ENCODE measurements at places on chromosomes 3 and 15. TPM values are rescaled to one million over a fixed set of nuclear protein-coding genes. Genes with fewer than 3 reads are reported as not detected.

- no peak for DNase-seq
Measured at GRCh38 chr15:31338318-31338878, 11.8 kb downstream of the KLF13 start.

DNA sequence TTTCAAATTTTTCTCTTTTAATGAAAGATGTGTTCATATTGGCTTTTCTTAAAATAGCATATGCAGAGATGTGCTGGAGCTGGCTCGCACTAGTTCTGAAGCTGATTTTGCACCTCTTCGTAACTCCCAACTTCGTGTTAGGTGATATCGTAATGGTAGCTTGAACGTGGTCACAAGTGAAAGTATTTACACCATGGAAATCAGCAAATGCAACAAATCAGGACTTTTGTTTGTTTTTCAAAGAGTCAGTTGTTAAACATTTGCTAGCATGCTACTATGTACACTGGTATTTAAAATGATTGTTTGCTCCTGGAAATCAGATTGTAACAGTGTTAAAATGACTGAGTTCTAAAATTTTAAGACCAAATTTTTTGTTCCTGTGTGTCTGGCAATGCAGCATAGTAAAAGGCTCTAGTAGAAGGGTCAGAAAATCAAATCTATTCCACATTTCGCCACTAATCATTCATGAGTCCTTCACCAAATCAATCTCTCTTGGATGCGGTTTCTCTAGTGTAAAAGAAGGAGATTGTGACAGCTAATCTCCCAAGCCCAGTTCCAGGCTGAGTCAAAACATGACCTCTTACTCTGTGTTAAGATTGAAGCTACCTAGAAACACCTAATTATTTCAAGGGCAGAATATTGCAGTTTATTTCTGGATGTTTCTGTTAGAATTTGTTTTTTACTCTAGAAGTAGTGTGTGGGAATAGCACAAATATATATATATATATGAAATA is 34.3 kb upstream of the CMC1 start:
- DNase-seq: no peak

DNA sequence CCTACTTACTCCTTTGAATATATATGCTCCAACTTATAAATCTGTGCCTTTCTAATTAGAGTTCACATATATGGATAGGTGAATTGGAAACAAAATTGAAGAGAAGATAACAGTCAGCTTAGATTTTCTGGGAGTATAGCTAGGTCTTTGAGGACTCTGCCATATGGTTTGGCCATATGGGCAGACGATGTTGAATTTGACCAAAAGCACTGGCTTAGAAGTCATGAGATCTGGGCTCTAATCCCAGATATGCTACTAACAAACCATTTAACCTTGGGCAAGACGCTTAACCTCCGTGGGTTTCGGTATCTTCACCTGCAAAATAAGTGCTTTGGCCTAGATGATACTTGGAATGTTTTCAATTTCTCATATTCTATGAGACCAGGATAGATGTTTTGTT is 154.1 kb downstream of the LSAMP start:
- no peak for DNase-seq

GRCh38 chr3:196431181-196432136 is 768 bp downstream of the UBXN7 start:
- no peak for DNase-seq

DNA sequence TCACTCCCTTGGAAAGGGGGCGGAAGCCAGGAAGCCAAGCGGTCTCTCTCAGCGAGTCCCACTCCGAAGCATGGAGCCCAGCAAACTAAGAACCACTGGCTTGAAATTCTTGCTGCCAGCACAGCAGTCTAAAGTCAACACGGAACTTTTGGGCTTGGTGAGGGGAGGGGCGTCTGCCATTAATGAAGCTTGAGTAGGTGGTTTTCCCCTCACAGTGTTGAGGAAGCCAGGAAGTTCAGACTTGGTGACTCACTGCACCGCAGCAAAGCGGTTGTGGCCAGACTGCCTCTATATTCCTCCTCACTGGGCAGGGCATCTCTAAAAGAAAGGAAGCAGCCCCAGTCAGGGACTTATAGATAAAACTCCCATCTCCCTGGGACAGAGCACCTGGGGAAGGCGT is 665.4 kb upstream of the CBLB start:
- DNase-seq: no peak

DNA sequence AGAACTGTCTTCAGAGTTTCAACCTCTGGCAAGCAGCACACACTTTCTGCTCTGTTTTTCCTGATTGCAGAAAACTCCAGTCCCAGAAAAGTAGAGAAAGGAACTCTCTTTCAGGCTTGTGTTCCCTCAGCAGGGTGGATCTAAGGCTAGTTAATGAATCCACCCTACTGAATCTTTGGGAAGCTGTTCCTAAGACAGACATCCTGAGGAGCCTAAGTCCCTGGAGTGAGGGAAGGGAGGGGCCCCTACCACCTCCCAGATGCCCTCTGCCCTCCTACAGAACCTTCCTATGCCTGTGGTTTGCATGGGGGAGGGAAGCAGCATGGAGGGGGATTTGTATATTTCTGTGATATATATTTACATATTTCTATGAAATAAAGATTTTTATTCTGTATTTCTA is 124.4 kb downstream of the ANO10 start:
- no peak for DNase-seq

DNA sequence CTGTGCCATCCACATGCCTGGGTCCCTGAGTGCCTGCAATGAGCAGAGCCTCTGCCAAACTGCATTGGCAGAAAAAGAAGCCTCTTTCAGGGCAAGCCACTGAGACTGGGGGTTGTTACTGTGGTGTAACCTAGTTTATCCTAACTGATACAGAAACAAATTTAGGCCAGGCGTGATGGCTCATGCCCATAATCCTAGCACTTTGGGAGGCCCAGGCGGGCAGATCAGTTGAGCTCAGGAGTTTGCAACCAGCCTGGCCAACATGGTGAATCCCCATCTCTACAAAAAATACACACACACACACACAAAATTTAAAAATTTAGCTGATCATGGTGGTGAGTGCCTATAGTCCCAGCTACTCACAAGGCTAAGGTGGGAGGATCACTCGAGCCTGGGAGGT is 221.6 kb downstream of the TBC1D2B start:
- DNase-seq: no peak

- DNase-seq: peak; percentile 51
Measured at GRCh38 chr3:122918576-122919290, 108.8 kb downstream of the SEMA5B start.

- DNase-seq: no peak
Measured at GRCh38 chr3:122621112-122621511, 43.7 kb downstream of the PARP15 start.

- no peak for DNase-seq
Measured at GRCh38 chr3:130800829-130801228, 54.2 kb upstream of the PIK3R4 start.

- no peak for DNase-seq
Measured at GRCh38 chr3:175346573-175347356, 487.6 kb downstream of the NAALADL2 start.

GRCh38 chr15:77497110-77497737 is 76.5 kb downstream of the HMG20A start:
- DNase-seq: peak; percentile 73

DNA sequence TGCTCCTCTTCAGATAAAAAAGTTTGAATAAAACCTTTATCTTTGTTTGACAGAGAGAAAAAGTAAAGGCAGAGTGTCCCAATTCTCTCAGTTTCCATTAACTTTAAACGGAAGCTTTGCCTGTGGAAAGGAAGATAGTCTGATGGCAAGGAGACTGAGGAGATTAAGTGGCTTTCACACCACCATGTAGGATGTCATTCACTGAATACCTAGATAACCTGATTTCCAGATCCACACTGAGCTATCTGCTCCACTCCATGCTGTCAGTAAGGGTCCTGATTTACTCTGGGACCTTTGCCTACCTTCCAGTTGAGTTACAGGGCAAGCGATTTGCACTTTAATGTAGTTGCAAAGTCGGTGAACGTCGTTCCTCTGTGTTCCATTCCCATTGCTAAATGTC is 233.4 kb upstream of the TBL1XR1 start:
- DNase-seq: no peak

- peak; percentile 83 for DNase-seq
Measured at GRCh38 chr15:41827290-41827879, 507 bp upstream of the JMJD7 start.

- DNase-seq: no peak
Measured at GRCh38 chr15:88563638-88564037, 17.2 kb upstream of the DET1 start.

SHF gene
- total RNA-seq: 26.8 TPM

KCNH8 gene
- total RNA-seq: 15.0 TPM

SLC9A9 gene
- 3.7 TPM for total RNA-seq

SEC61A1 gene
- total RNA-seq: 178 TPM

NOX5 gene
- not detected for total RNA-seq

CAMKV gene
- 0.75 TPM for total RNA-seq

TXNRD3 gene
- 9.9 TPM for total RNA-seq

POLR2H gene
- total RNA-seq: 109 TPM

ALS2CL gene
- total RNA-seq: 20.8 TPM
